Forelimb muscle (tissue), 1 donor: ENCODE measurements at places on chromosomes 1 and 21.

DNA sequence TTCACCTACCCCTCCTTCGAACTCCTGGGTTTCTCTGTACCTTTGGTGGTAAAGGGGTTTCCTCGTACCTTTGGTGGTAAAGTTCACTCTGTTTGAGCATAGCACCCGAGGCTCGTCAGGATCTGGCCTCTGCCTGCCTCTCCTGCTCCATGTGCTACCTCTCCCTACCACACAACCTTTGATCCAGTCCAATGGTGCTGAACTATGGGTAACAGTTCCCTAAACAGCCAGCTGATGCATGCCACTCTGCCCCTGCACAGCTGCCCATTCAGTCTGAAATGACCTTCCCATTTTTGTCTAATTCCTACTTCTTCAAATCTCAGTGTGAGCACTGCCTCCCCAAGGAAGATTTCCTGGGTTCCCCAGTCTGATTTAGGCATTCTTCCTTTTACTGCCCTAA lies 14.0 kb downstream of the OVAAL start:
- DNase-seq = no peak

DNA sequence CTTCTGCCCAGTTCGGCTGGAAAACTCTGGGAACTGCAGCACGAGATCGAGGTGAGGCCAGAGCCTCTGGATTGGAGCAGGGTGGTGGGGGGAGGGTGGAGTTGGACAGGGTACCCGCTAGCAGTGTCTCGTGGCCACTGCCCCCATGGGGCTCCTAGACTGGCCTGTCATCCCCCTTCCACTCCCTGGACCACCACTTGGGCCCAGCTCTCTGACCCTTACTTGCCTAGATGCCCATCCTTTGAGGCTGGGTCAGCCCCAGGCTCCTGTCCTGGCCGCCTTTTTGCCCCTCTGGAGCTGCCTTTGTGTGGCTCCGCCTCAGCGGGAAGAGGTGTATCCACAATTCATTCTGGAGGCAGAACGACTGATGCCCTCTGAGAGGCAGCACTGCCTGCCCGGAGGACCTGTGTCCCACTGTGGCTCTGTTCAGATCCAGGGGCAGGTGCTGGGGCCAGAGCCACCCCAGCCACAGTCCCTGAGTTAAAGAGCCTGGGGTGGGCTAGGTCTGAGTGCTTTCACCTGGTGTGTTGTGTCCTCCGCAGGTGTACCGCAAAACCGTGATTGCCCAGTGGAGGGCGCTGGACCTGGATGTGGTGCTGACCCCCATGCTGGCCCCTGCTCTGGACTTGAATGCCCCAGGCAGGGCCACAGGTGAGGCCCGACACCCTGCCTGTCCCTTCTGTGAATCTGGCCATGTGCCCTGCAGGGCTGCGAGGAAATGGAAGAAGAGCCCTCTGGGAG lies 17.7 kb downstream of the FAAH start:
- DNase-seq = no peak

GRCh38 chr1:157306896-157307295 lies 168.7 kb upstream of the ETV3 start:
- no peak for DNase-seq

DNA sequence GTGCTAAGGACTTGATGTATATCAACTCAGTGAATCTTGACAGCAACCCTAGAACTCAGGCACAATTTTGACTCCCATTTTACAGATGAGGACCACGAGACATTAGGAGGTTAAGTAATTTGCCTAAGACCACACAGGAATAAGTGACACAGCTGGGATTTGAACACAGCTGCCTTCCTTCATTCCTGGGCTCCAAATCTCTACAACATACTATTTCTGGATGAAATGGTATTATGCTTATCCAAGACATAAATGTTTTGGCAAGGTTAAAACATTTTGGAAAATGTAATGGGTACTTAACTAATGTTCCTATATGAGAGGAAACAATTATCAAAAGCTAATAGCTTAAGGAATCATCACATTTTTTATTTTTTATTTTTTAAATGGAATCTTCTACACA lies 4.8 kb downstream of the CLDN8 start:
- no peak for DNase-seq

DNA sequence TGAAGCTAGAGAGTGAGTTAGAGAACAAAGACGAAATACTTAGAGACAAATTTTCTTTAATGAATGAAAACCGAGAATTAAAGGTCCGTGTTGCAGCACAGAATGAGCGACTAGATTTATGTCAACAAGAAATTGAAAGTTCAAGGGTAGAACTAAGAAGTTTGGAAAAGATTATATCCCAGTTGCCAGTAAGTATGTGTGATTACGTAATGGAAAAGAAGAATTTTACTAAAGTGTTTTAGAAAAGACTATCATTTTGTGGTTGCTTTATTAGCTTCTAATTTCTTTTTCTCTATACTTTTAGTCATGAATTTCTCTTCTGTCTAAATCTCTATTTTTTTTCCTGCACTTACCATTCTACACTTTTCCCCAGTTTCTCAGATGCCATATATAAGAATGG lies 26.7 kb downstream of the CCDC18 start:
- DNase-seq = no peak

DNA sequence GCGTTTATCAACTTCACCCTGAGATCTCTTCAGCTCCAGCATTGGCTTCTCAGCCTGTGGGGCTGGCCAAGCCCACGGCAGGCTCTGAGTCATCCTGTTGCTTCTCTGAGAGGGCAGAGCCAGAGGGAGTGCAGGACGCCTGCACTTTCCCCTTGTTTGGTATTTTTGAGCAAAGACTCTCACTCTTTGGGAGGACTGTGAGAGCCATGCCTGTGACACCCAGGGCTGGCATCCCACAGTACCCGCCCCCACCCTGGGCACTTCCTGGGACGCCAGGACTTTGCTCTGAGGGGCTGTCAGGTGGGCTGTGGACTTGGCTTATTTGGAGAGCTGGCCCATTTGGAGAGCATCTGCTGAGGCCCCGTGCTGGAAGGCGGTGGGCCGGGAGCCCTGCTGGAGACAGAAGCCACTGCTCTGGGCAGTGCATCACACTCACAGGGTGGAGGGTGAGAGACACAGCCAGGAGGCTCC lies 37.4 kb downstream of the VANGL1 start:
- no peak for DNase-seq

DNA sequence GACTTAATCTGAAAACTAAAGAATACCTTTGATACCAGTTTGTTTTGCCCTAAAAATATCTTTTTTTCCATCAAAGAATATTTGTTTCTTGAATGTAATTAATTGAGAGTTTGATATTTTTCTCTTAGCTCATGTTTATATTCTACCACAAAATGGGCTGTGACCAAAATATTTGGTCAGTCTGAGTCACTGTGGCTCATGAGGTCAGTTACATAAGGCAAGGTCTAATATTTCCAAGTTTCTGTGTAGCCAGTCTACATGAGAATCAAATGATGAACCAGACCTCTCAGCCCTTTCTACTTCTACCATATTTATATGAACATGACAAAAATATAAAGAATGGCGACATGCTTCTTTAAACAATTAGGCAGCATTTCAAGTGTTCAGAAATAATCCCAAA lies 83.0 kb upstream of the IVNS1ABP start:
- DNase-seq = no peak

GRCh38 chr1:27363766-27364695 lies 2.7 kb downstream of the MAP3K6 start:
- DNase-seq = no peak

- no peak for DNase-seq
Observed at GRCh38 chr1:109781806-109782205, 18.1 kb upstream of the EPS8L3 start.

- no peak for DNase-seq
Observed at GRCh38 chr1:230350208-230350921, 75.8 kb downstream of the PGBD5 start.

GRCh38 chr1:174322202-174322862 lies 125.4 kb upstream of the GPR52 start:
- no peak for DNase-seq

- DNase-seq = no peak
Observed at GRCh38 chr1:9825093-9826074, 1.6 kb upstream of the CLSTN1 start.

DNA sequence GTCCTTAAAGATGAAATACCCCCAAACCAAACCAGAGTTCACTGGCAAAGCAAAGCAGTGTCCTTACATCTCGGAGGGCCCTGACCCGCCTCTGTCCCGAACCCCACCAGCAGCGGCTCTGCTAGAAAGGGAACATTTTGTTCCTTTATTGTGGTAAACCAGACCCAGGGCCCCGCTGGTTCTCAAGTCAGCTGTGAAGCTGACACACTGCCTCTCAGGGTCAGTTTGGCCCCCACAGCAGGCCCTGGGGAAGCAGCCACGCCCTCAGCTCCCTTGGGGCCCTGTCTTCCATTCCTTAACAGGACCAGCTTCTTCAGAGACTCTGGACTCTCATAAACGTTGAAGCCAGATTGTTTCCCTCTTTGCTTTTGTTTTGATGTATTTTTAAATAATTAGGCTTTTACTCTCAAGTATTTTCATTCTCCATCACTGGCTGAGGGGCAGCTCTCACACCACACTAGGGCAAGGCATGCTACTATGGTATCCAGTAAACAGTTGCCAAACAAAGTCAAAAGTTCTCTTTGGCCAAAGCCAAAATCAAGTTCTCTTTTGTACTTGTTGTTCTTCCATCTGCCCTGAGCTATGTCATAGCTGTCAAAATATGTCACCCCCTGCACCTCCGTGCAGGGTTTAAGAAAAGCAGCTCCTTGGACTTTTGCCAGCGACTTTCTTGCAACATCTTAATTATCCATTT lies 61.1 kb upstream of the ANGPTL1 start:
- DNase-seq = no peak

- DNase-seq = peak; percentile 81
Observed at GRCh38 chr1:222634180-222635013, 16.5 kb downstream of the MIA3 start.

- DNase-seq = no peak
Observed at GRCh38 chr1:110207831-110208230, 2.3 kb upstream of the KCNC4 start.

DNA sequence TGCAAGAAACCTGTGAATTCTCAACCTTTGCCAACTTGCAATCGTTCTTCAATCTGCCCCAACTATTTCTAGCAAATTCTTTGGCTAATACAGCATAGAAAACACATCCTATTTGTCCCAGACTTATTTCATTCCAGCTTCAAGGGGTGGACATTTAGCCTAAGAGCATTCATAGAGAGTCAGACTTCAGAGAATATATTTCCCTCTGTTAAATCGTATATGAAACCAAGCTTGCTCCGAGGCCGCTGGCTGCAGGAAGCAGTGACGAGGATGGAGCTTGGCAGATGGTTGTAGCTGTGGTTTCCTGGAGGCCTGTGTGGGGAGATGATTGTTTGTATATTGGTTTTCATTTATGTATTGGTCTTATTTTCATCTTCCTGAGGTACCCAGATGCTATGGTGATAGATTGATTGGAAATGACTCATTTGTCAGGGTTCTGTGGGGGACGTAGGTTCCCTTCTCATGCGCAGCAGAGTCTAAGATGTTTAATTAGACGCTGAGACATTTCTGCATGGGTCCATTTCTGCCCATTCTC lies 26.1 kb downstream of the MAN1C1 start:
- DNase-seq = peak; percentile 59

DNA sequence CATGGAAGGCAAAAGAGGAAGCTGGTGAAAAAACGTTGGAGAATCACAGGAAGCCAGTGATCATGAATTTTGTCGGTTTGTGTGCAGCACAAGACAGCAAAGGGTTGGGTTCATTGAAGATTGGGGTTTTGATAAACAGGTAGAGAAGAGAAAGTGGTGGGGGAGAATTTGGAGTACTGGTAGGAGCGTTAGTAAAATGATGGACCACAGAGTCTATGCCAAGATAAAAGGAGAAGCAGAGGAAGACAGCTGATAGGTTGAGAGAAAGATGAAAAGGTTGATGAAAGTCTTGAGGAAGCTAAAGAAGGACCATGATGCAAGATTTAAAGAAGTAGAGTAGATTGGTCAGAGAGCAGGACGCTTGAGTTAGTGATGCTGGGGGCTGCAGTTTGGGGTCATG lies 156.8 kb upstream of the POU3F1 start:
- no peak for DNase-seq

DNA sequence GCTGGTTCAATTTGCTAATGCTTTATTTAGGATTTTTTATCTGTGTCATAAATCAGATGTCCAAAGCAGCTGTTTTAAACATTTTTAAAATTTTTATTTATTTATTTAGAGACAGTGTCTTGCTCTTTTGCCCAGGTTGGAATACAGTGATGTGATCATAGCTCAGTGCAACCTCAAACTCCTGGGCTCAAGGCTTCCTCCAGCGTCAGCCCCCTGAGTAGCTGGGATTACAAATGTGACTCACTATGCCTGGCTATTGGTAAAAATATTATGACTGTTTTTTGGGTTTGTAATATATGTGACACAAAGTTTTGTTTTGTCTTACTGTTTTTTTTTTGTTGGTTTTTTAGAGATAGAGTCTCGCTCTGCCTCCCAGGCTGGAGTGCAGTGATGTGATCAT lies 11.8 kb downstream of the ZBED6 start:
- DNase-seq = no peak

DNA sequence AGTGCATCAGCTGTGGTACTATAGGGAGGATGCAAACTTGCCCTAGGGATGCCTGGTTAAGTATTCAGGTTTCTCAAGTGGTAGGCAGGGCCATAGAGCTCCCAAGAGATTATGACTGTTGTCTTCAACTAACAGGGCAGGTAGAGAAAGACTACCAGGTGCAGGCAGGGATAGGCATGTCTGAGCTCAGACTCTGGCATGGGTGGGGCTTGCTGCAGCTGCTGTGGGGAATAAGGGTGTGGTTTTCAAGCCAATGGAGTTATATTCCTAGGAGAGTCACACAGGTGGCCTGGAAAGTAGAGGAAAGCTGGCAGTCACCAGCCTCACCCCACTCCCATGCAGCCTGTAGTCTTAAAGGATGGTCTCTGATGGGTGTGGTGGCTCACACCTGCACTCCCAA lies 673.4 kb upstream of the ADGRL4 start:
- DNase-seq = no peak

- DNase-seq = no peak
Observed at GRCh38 chr1:154348429-154349076, 23.2 kb downstream of the ATP8B2 start.

DNA sequence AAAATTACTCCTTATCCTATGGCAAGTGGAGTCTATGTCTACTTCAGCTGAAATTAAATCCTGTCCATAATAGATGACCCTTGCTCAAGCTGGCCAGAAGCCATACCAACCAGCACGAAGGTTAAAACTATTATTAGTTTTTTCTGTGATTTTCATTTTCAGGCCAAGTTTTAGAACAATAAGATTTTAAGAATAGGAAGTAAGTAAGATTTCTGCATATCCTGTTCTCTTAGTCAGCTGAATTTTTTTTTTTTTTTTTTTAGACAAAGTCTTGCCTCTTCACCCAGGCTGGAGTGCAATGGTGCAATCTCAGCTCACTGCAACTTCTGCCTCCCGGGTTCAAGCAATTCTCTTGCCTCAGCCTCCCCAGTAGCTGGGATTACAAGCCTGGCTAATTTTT lies 6.1 kb upstream of the RBP7 start:
- no peak for DNase-seq

- DNase-seq = no peak
Observed at GRCh38 chr1:158559696-158560095, 5.5 kb upstream of the OR6Y1 start.

DNA sequence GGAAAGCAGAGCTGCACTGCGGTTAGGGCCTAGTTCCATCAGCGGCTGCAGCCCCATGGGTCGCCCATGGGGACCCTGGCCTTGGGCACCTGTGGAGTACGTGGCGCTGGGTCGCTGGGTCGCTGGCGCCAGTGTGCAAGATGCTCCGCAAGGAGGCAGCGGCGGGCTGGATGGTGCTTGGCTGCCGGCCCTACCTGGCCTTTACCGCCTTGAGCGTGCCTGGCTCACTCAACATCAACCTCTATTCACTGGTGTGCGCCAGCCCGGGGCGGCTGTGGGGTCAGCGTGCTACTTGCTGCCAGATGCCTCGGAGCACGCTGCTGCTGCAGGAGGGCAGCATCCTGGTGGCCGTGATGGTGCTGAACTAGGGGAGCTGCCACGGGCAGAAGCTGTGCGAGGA lies 85.1 kb upstream of the RHOU start:
- DNase-seq = no peak
